NCI-H226 (cell line): ENCODE measurements at places on chromosomes 6 and 20.
A peak's percentile ranks its signal among the peaks of the same experiment; 100 is the strongest.

DNA sequence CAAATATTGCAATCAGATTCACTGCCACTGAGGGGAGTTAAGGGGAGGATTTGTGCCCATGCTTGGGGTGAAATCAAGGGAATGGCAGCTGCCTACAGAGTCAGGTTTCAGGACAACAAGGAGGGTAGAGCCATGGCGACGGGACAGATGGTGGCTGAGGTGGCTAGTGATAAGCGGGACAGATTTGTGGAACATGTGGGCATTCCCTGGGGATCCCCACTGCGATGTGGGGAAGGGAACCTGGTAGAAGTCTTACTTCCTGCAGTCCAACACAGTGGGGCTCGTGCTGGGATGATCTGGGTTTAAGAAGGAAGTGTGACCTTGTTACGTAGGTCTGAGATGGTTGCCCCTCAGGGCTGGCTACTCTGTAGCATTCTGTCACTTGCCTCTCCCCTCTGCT lies 292.0 kb upstream of the JARID2 start:
- no peak for DNase-seq

DNA sequence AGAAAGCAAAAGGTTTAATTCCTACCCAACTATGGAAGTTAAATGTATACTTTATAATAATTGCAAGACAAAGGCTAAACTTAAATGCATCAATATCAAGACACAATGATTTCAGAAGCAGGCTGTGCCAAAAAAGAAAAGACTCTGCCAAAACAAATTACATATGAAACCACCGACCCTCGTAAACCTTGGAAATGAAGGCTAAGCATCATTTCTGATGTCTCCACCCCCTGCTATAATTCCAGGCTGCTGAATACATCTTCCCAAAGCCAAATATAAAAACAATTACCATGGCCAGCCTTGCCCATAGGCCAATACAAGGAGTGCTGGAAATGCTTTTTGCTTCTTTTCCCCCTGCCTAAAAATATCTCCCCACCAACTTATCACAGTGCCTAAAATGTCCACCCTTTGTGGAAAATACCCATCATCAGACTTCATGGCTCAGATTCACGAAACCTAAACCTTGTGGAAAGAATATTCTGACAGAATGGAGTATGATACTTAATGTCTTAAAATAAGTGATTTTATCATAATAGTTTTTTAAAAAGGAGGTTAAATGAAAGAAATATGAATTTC lies 37.4 kb downstream of the RCAN2 start:
- no peak for DNase-seq

GRCh38 chr20:6164421-6165341 lies 41.9 kb upstream of the FERMT1 start:
- no peak for DNase-seq

DNA sequence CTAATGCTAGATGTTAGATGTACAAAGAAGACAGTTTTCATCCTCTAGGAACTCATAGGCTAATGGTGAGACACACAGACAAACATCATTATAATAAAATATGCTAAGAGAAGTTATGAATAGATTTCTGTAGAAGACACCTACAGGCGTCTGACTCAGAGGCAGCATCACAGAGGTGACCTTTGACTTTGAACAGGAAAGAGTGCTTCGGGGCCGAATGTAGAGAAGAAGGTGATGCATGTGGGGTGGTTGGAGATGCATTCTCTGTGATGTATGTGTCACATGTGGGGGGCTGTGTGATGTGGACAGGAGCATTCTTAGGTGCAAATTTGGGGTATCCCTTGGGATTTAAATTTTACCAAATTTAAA lies 6.8 kb downstream of the GUCA1A start:
- no peak for DNase-seq

- DNase-seq = no peak
Measured at GRCh38 chr6:38262609-38263008, 377.1 kb downstream of the BTBD9 start.

DNA sequence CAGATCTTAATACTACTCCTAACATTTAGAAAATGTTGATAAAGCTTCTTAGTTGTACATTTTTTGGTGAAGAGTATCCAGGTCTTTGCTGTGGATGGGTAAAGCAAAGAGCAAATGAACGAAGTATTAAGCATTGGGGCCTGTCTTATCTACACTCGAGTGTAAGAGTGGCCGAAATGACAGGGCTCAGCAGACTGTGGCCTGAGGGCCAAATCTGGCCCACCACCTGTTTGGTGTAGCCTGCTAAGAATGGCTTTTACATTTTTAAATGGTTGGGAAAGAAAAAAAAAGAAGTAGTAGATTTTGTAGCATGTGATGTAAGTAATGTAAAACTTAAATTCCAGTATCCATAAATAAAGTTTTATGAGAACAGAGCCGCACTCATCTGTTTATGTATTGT lies 19.4 kb upstream of the MAPK13 start:
- no peak for DNase-seq

- no peak for DNase-seq
Measured at GRCh38 chr20:43508106-43508505, 609 bp downstream of the L3MBTL1 start.

- no peak for DNase-seq
Measured at GRCh38 chr6:24766680-24767462, 7.9 kb upstream of the GMNN start.

DNA sequence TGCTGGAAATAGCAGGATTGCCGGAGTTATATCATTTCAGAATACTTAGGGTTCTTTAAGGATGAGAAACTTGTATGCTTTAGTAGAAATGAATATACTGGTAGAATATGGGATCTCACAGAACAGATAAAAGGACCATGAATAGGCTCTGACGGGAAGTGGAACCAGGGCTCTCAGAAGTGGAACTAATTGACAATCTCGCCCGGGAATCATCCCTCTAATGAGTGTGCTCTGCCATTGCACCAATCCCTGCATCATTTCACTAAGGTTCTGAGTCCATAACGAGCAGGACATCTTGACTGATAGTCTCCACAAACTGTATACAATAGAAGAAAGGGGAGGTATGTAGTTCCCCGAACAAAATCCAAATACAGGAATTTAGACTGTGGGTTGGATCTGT lies 150.1 kb downstream of the COL9A1 start:
- no peak for DNase-seq

- DNase-seq = no peak
Measured at GRCh38 chr6:5279891-5280338, 18.6 kb downstream of the FARS2 start.

DNA sequence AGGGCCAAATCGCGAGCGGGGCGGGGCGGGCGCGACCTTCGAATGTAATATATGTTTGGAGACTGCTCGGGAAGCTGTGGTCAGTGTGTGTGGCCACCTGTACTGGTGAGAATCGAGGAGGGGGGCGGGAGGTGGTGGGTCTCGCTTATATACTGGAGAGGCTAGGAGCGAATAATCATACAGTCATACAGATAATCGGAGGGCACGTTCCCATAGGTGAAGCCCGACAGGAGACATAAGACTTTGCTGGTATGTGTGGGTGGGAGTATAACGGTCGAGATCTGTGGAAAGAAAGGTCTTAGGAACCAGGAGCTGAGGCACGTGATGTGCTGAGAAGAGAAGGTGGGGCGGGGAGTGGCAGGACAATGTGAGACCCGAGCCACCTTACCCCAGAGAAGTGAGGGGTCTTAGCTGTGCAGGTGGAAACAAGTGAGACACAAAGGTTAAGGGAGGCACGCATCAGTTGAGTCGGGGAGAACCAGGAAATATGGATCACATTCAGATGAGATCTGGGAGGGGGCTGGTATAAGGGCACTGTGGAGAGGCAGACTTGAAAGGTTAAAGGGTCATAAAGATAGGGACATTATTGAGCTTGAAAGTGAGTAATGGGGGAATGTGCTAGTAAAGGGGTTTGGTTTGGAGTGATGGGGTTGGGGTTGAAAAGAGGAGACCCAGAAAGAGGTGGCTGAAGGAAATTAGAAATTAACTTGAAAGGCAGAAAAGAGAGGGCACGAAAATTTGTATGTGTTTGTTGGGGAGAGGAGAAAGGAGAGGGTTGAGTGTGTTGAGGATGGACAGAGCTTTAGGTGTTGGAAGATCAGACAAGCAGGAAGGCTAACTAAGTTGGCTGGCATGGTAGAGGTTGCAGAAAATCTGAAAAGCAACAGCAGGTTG lies 589 bp downstream of the RNF5 start:
- no peak for DNase-seq

DNA sequence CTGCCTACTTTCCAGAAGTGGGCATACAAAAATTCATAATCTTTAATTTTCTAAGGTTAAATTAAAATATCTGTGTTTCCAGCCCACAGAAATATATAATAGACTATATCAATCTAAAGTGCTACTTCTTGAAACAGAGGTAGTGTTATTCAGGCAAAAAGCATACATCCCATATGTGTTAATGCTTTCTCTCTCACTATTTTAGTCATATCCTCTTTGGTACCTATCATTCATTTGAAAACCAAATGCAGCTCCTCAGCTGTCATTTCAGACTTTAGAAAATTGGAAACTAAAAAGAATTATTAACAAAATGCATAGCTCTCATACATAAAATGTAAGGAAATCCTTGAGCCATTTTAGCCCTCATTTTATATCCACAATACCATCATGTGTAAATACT lies 925 bp downstream of the FHL5 start:
- DNase-seq = no peak

GRCh38 chr6:52754443-52754842 lies 8.8 kb downstream of the GSTA2 start:
- no peak for DNase-seq

DNA sequence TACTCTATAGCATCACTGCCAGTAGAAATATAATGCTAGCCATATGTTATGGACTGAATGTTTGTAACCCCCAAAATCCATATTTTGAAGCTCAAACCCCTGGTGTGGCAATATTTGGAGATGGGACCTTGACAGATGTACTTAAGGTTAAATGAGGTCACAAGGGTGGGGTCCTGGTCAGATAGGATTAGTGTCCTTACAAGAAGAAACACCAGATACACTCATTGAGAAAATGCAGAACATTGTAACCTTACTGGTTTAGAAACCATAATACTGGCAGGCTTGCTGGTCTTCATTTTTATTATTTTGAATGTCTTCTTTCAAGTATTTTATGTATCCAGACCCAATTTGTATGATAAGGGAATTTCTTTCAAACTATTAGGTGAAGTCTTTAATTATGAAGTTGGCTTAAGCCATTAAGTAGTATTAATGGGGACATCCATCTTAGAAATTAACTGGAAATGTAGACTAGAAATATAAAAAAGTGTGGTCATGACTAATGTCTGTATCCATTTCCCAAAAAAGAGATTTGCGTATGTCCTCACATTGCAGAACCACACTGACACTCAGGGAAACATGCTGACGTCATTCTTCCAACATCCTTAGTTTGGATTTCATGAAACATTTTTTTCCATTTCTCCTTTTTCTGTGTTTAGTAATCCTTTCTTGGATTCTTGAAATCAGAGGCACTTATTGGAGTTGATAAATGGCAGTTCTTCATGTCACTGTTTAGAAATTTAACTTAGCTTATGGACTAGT lies 32.4 kb downstream of the SLC16A10 start:
- DNase-seq = no peak

DNA sequence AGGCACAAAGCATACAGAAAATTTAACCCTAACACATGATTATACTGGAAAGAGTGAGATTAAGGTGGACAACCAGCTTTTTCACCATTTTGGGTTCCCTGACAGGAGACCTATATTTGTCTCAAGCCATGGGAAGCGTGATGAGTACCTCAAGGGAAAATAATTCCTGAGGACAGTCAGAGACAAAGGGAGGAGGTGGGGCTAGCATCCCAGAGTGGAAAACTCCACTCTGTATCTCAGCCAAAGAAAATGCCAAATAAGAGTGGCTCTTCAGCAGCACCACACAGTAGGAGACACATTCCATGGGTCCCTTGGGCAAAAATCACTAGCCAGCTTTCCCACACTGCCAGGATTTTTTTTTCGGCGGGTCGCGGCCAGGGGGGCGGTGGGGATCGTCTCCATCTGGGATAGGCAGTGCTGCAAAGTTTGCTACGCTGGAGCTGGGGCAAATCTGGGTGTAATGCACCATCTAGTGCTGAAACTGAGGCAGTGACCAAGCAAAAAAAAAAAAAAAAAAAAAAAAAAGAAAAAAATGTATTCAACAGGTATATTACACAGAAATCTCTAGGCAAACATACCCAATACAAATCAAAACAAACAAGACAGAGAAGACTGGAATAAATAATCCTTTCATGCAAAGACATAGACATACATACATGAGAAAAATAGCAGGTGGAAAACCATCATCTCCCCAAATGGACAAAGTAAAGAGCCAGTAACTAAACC lies 77.3 kb upstream of the SLC35F1 start:
- DNase-seq = no peak

- no peak for DNase-seq
Measured at GRCh38 chr6:159766906-159767305, 5.1 kb downstream of the ACAT2 start.

DNA sequence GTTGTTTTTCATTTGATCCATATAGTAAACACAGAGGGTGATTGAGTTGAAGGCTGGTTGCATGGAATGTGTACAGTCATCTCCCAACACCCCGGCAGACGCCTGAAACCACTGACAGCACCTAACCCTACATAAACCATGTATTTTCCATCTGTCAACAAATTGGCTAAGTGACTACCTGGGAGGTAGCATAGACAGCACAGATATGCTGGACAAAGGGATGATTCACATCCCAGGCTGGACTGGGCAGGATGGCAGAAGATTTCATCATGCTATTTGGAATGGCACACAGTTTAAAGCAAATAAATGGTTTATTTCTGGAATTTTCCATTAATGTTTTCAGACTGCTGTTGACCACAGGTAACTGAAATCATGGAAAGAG lies 4.4 kb upstream of the VIP start:
- peak; percentile 88 for DNase-seq

GRCh38 chr6:91213229-91213901 lies 626.5 kb upstream of the MAP3K7 start:
- no peak for DNase-seq

GRCh38 chr6:94680669-94681212 lies 896.6 kb upstream of the MANEA start:
- DNase-seq = no peak

DNA sequence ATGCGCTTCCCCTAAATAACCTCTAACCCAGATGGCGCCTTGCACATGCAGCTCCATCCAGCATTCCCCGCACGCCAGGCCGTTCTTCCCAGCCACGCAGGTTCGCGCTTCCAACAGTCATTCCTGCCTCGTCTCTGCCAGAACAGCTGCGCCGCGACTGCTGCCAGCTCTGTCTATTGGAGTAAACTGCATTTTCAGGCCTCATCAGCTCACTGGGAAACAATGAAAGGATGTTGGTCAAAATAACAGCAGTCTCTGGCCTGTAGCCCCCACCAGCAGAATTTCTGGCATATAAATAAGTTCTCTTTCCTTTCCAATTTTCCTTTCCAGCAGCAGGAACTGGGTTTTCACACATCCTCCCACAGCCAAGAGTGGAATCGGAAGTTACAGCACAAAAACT lies 14.6 kb downstream of the NRSN1 start:
- no peak for DNase-seq
